IMR-90 (cell line): ENCODE measurements at places on chromosomes 2 and 18. TPM values are rescaled to one million over a fixed set of nuclear protein-coding genes. Genes with fewer than 3 reads are reported as not detected.

The UGT1A8 gene
- not detected in 2 replicates for total RNA-seq

The PKDCC gene
- 50.3 and 55.6 TPM in 2 replicates for total RNA-seq

The CAPN14 gene
- under 0.01 TPM in 2 replicates for total RNA-seq

The RIOK3 gene
- total RNA-seq, result 38.9 and 61.4 TPM in 2 replicates

The ALPI gene
- total RNA-seq, result not detected in 2 replicates

The ESCO1 gene
- total RNA-seq, result 4.5 and 11.4 TPM in 2 replicates

The BMP10 gene
- total RNA-seq, result not detected in 2 replicates

The AKAIN1 gene
- total RNA-seq, result not detected in 2 replicates

The GPR75 gene
- total RNA-seq, result 1.4 and 1.7 TPM in 2 replicates

The GAL3ST2 gene
- not detected in 2 replicates for total RNA-seq

The ITGB6 gene
- under 0.01 TPM in 1 of 2 replicates, not detected in the other for total RNA-seq

The HAAO gene
- 0.18 TPM in 1 of 2 replicates, not detected in the other for total RNA-seq

The ATP6V1B1 gene
- 0.28 TPM in 1 of 2 replicates, not detected in the other for total RNA-seq

The PTPRN gene
- total RNA-seq, result 4.4 and 5.2 TPM in 2 replicates

The ACOXL gene
- total RNA-seq, result not detected in 2 replicates

The DOK6 gene
- 2.7 and 3.9 TPM in 2 replicates for total RNA-seq

The TDRD15 gene
- not detected in 2 replicates for total RNA-seq
